ENCODE measurements at places on chromosomes 2 and 18.

- no peak for DNase-seq
Observed at GRCh38 chr2:240384711-240385450, 50.6 kb upstream of the GPC1 start.

- DNase-seq = no peak
Observed at GRCh38 chr2:120014226-120014980, 1.5 kb downstream of the EPB41L5 start.

DNA sequence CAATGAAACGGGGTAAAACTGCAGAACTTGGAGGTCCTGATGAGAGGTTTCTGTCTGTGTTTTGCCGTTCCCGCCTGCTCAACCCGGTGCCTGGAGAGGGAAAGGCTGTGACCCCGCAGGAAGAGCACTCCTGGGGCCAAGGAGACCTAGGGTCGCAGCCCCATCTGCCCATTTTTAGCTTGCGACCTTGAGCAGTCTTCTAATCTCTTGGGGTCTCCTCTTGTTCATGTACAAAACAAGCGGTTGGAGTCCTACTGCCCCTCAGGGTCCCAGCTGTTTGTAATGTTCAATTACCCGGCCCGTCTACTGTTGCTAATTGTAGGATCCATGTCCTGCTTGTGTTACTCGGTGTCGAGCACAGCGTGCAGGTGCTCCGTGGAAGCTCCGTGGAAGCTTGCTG lies 104.5 kb downstream of the PTGR3 start:
- no peak for DNase-seq

GRCh38 chr2:138708682-138709241 lies 71.4 kb downstream of the NXPH2 start:
- no peak for DNase-seq

DNA sequence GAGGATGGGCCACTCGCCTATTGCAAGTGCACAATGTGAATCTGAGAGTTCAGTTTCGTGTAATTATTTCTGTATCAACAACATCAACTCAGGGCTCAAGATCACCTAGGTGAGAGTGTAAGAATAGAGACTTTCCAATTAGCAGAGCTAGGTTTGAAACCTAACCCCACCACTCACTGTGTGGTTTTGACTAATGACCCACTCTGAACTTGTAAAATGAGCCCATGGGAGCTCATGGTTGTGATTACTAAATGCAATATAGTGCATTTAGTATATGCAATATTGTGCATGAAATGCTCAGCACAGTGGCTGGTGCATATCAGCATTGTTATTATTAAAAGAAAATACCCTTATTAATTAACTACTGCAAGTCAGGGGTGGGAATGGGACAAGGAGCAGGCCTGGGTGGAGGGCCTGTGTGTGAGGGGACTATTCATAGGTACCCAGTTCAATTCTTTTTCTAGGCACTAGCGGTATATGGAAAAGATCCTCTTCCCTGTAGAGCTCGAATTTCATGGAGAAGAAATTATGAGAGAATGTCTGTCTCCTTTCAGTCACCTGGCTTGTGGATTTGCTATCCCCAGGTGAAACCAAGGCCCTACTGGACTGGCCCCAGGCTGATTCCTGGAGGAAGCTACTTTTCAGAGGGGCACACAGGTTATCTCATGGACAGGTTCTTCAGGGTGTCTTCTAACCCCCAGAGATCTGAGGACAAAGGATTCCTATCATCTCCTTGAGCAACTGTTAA lies 169.5 kb downstream of the GFPT1 start:
- DNase-seq = no peak

DNA sequence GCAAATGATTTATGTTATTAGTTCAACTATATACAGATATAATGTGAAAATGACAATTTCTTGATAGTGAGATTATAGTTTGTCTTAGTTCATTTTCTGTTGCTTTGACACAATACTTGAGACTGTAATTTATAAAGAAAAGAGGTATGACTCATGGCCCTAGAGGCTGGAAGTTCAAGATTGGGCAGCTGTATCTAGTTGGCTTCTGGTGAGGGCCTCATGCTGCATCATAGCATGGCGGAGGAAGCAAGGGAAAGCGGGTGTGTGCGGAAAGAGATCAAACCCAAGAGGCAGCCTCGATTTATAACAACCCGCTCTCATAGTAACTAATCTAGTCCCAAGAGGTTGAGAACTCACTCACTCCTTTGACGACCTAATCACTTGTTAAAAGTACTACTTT lies 11.4 kb downstream of the PLEKHA3 start:
- no peak for DNase-seq

- DNase-seq = no peak
Observed at GRCh38 chr2:233426619-233427342, 72.5 kb downstream of the DGKD start.

- no peak for DNase-seq
Observed at GRCh38 chr2:122251158-122251557, 495.7 kb downstream of the TSN start.

- no peak for DNase-seq
Observed at GRCh38 chr2:150624001-150624401, 136.5 kb upstream of the RND3 start.

- no peak for DNase-seq
Observed at GRCh38 chr2:128320906-128321771, 2.5 kb upstream of the HS6ST1 start.

DNA sequence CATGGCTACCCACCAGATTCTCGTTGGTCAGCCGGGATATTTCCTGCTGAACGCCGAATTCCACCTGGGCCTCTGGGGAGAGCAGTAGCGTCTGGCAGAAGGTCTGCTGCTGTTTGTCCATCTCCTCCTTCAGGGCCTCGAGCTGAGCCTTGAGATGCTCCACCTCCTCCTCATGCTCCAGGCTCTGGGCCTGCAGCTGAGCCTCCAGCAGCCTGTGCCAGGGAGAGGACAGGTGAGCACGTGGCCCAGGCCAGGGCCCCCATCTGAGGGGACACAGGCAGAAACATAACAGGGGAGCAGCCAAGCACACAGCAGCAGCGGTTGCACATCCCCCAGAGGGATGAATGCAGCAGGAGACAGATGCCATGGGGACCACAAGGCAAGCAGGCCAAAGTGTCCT lies 40.1 kb upstream of the ACAA2 start:
- no peak for DNase-seq

- DNase-seq = no peak
Observed at GRCh38 chr2:109304731-109305470, 175.9 kb downstream of the SH3RF3 start.

DNA sequence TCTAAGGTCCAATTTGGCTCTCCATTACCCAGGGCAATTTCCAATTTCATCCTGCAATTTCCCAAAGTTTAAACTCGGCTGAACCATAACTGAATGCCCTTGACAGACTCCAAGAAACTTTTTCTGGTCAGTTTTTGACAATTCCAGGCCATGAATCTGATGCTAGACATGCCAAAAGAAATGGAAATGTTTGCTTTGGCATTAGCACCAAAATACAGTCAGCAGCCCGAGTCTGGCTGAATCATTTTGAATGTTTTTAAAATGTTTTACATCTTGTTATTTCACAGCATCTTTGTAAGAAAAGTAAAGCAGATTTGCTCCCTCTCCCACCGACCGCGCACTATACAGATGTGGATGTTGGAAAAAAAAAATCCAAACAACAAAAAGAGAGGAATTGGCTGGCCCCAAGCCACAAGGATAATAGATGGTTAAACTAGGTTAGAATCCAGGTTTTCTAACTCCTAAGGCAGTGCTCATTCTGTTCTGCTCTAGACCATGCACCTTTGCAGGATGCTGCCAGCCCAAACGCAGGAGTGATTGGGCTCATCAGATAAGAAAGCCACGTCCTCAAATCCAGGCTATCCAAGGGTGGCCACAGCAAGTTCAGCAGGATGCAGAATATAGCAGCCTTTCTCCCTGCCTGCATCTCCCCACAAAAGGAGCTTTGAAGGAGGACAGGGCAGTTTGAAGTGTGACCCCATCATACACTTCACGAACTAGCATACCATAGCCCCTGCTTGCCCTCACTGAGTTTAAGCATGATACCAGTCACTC lies 167.5 kb downstream of the ALK start:
- DNase-seq = no peak

DNA sequence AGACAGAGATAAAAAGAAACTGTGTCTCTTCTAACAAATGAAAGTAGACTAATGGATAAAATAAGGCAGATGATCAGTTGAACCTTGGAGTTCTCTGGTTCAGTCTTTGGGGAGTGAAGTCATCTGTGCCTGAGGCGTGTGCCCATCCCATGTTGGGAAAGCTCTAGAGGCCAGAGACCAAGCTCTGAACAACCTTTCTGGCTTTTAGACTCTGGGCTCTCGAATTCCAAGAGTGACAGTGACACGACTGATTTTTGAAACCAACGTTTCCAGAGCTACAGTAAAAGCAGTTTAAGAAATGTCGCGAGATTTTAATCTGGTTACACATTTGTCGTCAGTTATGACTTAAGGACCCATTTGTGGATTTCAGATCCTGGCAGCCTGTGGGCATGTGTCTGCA lies 83.7 kb upstream of the APCDD1 start:
- no peak for DNase-seq

- no peak for DNase-seq
Observed at GRCh38 chr2:14756122-14756541, 123.6 kb downstream of the LRATD1 start.

DNA sequence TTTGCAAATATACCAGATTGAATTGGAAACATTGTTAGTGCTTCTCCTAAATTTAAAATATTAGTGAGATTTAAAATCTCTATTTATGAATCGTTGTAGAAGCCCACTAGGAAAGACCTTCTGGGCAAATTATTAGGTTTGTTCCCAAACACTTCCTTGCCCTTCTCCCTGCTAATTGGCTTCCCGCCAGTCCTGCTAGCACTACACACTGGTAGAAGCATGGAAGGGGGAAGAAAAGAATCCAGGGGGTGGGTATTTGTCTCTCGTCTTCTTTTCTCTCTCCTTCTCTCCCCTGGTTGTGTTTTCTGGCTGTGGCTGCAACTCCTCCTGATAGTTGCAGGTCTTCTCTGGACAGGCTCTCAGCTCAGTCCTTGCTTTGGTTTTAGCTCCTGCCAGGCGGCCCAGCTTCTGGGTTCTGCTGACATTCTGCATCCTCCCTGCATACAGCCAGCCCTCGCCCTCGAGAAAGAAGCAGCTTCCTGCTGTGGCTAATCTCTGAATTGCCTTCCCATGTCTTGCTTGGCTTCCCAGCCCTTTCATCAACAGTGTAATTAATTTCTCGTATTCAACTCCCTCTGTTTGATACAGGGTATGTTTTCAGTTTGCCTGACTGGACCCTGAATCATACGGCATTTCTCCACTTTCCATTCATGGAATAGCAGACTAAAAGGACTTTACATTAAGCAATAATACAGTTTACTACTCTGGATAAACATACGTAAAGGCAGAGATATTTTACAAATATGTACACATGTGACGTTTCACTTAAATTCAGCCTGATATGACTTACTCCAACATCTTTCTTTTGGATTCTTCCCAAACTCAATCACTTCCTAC lies 6.9 kb upstream of the PARD3B start:
- DNase-seq = no peak

- DNase-seq = no peak
Observed at GRCh38 chr18:33020877-33021276, 248.1 kb upstream of the KLHL14 start.

DNA sequence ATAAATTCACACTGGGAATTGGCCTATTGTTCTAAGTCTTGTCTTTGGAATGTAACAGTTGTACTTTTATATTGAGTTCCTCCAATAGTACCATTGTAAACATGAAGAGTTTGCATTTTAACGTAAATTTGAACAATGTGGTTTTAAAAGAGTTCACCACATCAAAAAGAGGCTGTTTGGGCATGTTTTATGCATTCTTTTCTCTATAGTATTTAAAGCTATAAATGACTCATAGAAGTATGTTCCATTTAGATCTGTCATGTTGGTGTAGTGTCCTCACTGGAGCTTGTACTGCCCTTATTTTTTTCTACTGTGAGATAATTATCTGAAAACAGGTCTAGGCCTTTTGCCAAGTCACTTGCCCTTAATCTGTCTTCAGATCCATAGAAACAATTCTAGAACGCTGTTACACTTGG lies 141.9 kb downstream of the RHBDD1 start:
- DNase-seq = no peak

DNA sequence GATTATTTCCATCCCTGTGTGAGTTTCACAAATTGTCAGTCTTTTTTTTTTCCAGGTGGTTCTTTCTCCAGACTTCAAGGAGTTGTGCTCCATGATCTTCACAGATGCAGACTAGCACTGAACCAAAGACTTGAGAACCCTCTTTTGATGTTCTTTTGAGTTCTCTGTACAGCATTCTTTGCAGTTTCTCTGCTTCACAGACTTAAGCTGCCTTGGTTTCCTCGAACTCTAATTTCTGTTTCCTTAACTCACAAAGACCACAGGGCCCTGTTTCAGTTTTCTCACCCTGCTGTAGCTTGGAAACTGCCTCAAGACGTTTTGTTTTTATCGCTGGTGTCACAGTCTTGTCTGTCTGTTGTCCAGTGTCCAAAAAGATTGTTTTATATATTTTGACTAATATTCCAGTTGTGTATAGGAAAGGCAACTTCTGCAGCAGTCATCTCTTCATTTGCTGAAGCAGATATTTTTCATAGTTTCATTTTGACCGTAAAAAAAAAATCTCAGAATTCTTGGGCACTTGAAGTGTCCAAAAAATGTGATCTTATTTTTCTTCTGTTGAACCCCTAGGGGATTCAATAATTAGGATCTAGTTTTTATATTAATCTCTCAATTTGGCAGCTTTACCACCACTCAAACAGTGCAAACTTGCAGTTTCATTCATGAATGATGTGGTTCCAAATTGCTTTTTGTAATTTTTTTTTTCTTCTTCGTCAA lies 97.0 kb upstream of the MC4R start:
- DNase-seq = no peak

DNA sequence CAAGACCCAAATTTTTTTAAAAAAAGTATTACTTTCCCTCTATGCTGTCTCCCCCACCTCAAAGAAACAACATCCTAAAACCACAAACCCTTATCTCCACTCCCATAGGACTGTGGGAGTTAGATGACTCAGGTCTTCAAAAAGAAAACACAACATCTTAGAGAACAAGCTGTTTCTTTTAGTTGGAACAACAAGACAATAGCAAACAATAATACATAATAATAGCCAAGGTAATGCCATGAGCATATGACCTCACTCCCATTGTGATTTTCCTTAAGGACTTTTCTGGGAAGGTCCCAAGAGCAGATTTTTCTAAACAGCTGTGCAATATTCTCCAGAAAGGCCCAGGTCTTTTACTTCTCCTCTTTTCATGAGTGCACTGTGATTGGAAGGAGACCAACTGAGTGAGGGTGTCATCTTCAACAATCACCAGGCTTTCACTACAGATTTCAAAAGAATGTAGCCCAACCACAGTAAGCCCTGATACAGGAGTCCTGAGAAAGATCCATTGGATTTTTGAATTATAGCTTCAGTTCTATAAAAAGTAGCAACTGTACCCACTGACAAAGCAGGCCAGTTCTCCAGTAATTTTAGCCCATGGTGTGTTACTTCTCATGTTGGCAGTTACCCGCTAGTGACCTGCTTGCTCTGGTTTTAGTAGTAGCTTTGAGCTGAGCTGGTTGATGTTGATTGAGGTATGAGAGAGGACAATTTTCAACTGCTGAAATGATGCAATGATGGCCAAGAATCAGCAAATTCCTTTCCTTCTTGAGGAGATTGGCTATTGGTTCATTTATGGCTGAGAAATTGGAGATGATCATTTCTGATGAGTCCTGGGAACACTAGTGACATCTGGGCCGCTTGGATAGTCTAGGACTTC lies 144.5 kb upstream of the TCF4 start:
- no peak for DNase-seq

Data from T-cell (primary cell).